RWPE1 (cell line): ENCODE measurements at places on chromosomes 5 and 9.

DNA sequence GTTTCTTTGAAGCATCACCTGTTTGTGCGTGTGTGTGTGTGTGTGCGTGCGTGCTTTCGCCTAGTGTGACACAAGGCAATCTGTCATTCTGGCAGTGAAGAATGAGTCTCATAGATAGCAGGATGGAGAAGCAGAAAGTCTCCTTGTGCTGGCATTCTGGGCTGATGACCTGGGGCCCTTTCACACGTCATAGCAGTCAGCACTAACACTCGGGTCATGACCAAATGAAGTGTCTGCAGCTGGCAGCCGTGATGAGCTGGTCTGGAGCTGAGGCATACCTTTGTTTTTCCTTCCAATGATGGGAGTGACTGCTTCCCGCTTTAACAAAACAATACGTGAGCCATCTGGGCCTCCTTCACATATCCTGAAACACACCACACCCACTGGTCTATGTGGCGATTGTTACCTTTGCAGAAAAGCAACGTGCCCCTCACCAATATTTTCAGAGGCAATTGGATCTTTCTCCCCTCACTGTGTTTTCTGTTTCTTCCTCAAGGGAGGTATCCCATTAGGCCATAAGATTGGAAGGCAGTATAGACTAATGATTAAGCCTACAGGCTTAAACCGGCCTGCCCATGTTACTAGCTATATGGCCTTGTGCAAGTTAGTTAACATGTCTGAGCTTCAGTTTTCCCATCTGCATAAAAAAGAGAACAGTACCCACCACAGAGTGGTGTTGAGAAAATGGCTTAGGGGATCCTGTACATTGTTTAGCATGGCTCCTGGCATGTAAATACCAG, 88.8 kb downstream of the SREK1 start:
- DNase-seq = peak; percentile 33

DNA sequence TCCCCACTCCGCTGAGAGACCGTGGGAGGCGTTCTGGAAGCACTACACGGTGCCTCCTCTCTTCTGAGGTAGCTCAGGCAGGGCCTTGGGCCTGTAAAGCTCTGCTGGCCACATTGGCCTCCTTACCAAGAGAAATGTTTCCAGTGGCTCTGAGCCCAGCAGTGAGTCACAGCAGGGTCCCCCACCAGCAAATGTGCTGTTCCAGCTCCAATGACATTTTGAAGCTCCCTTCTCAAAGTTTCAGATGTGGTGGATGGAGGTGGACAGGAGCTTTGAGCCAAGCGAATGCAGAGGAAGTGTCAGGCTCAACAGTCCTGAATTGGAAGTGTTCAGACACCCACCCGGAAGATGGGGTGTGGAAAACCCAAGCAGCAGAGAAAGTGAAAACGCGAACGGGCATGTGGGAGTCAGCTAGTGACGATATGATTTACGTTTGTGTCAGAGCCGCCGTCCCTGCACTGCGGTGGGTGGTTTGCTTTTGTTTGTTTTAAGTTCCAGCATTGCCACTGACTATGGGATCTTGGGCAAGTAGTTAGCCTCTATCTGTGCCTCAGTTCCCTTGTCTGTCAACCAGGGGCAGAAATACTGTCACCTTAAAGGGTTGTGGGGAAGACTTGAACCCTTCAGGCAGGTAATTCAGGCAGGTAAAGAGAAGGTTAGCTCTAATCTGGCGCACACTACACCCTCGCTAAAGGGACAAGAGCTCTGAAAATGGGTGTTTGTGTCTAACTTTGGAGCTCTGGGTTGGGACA, 38.2 kb downstream of the C5orf15 start:
- no peak for DNase-seq

DNA sequence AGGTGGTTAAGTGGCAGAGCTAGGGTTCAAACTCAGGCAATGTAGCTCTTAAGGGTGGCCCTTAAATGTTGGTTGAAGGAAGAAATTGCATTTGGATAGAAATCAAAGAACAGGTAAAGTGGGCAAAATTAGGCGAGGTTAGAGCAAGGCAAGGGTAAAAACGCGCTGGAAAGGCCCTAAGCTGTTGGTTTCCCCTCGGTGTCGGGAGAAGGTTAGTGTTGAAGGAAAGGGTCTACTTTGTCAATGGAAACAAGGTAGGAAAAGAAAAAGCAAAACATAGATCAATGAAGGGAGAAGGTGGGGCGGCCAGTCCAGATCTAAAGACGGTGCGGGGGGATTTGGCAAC, 431 bp downstream of the FASTKD3 start:
- DNase-seq = no peak

GRCh38 chr9:89603767-89604665, 796 bp upstream of the GADD45G start:
- DNase-seq = peak; percentile 25

DNA sequence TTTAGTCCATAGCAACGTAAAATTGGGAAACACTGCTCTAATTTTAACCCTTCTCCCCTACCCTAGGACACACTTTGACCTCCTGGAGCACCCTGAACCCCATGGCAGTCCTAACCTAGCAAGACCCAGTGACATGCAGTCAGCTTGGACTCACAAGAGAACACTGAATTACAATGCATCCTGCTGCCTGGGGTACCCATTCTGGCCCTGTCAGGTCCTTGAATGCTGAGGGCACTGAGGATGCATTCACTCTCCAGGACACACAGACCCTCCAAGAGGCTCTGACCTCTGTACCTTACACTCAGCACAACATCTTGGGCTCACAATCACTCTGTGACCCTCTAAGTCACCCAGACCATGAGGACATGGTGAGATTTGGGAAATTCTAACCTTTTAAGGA, 1.8 kb upstream of the PROP1 start:
- no peak for DNase-seq

DNA sequence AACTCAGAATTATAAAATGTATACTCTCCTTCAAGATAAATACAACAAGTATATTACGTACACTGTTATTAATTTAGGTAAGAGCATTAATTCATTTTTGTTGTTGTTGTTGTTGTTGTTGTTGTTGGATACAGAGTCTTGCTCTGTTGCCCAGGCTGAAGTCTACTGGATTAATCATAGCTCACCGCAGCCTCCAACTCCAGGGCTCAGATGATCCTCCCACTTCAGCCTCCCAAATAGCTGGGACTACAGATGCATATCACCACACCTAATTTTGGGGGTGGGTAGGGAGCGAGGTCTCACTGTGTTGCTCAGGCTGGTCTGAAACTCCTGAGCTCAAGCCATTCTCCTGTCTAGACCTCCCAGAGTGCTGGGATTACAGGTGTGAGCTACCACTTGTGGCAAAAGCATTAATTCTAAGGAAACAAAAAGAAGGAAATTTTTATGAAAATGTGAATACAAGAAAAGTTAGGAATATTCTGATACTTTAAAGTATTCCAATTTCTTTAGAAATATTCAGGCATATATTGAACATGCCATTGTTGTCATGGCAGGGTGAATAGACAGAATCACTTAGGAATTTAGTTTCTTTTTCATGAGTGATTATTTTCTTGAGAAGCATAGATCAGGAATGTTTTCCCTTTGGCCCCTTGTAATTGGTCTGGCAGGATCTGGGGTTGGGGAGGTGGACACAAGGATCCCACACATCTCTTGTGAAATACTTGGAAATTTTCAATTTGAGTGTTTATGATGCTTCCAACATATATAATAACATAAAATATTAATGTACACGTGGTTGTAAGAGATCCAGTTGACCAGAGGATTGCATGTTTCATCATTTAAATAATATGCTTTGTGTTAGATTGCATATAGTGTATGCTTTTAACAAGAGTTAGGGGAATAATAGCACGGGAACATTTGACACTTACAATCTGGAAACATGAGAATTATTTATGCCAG, 263.6 kb downstream of the FANCC start:
- peak; percentile 41 for DNase-seq

DNA sequence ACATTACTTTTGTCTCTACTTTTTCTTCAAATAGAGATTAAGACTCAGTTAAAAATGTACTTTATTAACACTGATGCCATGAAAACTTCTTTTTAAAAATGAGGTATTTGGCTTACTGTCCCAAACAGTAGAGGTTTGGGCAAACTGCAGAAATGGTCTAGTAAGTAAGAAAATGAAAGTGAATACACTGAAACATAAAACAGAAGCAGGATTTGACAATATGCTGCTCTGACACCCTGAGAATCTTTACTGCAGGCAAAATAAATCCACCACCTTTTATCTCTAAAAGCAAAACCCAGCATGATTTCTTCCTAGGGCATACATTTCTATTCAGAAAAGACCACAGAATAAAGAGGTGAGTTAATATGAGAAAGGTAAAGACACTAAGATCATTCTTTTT, 86.2 kb downstream of the SLC38A9 start:
- DNase-seq = no peak

DNA sequence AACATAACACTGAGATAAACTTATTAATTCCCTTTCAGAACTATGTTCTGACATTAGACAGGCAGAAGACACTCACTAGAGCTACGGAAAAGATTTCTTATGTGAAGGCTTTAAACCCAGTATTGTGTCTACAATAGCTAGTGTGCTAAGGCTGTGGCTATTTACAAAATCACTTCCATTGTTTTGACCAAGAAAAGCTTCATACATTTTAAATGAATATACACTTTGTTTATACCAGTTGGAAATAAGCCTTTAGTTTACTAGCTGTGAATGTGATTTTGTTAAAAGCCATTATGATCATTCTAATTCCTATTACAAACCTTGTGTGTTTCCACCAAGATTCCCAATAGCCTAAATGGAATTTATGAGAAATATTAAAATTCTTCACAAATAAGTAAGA, 83.0 kb downstream of the AGTPBP1 start:
- DNase-seq = no peak

GRCh38 chr9:12391839-12392509, 301.2 kb upstream of the TYRP1 start:
- no peak for DNase-seq

DNA sequence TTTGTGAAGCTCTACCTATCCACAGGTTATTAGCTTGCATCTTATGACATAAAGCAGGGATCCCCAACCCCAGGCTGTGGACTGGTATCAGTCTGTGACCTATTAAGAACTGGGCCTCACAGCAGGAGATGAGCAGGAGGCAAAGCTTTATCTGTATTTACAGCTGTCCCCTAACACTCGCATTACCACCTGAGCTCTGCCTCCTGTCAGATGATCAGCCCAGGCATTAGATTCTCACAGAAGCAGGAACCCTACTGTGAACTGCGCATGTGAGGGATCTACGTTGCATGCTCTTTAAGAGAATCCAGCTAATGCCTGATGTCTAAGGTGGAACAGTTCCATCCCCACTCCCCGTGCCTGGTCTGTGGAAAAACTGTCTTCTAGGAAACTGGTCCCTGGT, 19.7 kb downstream of the FBXW11 start:
- DNase-seq = no peak

DNA sequence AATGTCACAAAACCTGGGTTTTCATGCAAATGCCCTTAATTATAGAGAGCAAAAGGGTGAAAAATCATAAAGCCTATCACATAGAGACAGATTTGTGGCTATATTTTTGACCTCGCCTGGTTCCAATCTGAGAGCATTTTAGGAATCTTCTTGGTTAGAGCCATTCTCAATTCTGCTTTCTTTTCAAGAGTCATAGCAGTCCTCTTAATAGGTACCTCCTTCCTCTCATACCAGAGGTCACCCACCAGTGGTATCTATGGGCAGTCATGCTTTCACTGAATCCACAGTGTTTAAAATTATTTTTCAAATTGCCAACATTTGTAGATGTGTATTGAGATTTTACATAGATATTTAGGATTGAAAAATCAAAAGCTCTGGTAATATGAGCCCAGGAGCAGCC, 215.5 kb downstream of the DAB2IP start:
- DNase-seq = no peak

DNA sequence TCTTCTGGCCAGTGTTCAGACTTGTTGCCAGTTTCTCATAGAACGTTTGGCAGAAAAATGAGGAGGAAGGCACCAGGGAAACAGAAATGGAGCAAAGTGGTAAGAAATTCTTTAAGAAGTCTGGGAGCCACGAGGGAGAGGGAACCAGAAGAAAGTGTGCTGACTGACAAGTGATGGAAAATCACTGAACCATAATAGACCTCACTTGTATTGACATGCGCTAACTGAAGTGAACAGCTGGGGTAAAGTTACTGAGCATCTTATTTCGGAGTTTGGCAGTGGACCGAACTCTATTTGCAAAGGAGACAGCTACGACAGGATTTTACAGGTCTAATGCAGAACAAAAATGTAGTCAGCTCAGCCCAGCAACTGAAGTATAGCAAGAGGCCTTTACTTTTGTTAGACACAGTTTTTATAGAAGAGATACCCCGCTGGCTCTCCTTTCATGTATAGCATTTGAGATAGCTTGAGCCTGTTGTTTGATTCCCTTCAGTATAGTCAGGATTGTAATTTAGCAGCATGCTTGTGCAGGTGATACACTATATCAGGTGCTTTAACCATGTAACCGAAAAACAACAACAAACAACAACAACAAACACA, 53.6 kb downstream of the HMHB1 start:
- DNase-seq = no peak

GRCh38 chr9:81086416-81086815, 602.9 kb downstream of the TLE1 start:
- DNase-seq = no peak

GRCh38 chr9:128125580-128126354, 1.8 kb downstream of the PTGES2 start:
- no peak for DNase-seq

GRCh38 chr9:109586993-109587392, 88.9 kb upstream of the PTPN3 start:
- DNase-seq = no peak

DNA sequence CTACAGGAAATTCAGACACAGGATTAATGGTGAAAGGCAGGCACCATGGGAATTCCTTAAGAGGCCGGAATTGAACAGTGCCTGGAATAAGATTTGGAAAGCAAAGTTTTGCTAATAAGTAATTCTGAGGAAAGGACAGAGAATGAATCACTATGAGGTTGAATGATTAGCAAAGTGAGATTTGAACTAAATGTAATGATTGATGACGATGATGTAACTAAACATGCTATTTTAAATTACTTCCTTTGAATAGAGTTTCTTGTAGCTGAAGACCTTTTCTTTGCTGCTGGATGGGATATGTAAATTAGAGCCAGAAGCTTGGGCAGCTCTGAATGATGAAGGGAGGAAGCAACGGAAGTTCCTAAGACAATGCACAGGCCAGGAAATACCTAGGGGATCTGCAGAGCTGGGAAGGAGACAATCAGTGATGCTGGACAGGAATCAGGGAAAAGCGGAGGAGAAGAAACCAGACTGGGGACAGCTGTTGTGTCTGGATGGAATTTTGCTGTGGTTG, 482.0 kb downstream of the PSAT1 start:
- no peak for DNase-seq

DNA sequence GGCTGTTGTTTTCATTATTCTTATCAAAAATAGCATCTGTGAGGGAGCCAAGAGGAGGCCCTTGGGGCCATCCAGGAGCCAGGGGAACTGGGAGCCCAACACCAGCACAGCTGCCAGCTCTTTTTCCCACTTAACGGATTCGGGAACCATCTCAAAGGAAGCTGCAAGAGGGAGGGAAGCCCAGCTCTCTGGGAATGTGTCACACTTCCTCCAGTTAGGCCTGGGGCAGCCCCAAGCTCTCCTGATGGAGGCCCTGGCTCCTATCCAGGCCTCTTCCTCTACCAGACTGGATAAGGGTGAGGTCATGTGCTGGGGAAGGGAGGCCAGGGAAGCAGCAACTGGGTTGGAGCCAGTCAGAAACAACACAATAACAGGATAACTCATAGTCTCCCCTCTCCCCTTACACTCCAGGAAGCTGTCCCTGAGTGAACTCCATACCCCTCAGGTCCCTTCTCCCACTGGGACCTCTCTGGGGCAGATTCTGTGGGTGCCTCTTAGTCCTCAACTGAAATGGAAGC, 12.7 kb downstream of the CSF2 start:
- peak; percentile 94 for DNase-seq
